ENCODE measurements at places on chromosomes 7 and 10.

GRCh38 chr7:86706406-86706805, 62.7 kb downstream of the GRM3 start:
- no peak for DNase-seq

- no peak for DNase-seq
Measured at GRCh38 chr10:5618042-5618441, 48.4 kb downstream of the ASB13 start.

- no peak for DNase-seq
Measured at GRCh38 chr10:96721207-96721572, 876 bp upstream of the PIK3AP1 start.

DNA sequence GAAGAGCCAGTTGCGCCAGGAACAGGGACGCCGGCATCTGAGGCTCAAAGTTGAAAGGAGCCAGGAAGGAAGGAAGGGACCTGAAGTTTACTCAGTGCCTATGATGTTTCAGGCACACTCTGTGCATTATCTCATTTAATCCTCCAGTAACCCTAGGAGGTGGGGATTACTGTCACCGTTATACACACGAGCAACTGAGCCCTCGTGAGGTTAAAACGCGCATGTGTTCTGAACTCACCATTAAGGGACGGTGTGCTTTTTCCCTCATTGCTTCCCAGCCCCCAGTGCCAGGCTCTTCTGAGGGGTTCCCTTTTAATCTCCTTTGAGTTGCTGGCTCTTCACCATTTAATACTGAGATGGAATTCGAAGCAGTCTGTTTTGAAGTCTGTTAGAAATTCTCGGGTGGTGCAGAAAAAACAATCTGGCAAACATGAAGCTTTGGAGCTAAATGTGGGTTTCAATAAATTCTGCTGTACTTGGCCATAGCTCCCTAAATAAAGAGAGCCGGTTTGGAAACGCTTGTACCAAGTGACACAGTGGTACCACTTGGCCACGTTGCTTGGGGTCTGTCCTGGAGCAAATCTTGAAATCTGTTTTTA, 102.2 kb downstream of the TAX1BP1 start:
- peak; percentile 33 for DNase-seq

- no peak for DNase-seq
Measured at GRCh38 chr10:17122052-17122451, 7.6 kb downstream of the CUBN start.

DNA sequence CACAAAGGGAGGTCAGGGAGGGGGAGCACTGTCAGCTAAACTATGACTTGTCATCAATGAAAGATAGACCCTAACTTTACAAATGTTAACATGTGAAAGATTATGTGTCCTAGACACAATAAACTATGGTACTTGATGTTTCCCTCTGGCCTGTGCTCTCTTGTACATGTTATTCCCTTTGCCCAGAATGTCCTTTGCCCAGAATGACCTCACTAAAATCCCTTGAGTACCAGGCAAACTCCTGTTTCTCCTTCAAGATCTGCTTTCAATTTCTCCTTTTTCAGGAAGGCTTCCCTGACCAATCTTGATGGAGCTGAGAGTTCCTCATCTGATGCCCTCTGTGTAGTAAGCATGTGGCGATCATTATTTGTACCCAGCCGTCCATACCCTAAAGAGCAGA, 143.1 kb downstream of the ZNF365 start:
- DNase-seq: no peak

DNA sequence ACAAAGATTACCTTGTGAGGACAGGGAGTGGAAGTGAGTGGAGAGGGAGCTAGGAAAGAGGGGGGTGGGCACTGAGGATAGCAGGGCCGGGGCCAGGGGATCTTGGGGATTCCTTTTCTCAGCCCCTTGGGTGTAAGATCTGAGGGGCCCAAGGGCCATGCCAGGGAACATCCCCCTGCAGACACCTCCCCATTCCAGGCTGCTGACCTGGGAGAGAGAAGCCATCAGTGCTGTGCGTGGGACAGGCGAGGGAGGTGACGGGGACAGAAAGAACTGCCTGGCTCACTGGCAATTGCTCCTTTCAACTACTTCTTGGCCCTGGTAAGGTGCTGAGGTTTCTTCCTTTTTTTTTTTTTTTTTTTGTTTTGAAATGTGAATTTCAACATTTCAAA, 12.0 kb upstream of the BTBD16 start:
- no peak for DNase-seq

DNA sequence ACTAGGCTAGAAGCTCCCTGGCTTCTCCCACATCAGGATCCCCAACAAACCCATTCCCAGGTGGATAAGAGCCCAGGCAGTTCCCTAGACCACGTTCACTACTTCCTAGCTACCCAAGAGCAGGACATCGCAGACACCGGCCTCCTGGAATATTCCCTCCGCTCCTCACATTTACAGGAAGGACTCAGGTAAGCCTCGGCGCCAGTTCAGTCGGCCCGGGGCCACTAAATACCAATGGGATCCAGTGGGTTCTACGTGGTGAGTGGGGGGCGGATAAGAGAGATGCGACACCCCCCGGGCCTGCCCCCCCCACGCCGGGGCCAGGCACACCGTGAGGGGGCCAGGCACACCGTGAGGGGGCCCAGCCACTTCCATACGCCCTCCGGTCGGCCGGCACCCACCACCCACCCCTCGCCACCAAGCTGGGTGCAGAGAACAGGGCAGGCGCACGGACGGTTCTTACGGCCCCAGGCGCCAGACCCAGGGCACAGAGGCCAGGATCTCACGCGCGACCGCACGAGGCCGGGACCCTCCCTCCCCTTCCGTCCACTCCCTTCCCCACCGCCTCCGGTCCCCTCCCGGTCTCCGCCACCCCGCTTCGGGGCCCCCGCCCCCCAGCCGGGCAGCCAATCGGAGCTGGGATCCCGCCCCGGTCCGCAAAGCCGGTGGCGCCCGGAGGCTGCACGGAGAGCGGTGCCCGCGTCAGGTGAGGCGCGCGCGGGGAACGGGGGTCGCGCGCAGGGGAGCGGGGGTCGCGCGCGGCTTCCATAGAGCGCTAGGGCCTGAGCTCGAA, at the start of gene BLVRA:
Gene BLVRA, plus strand, starts transcription at position 652 of the 793 bp plus-strand sequence. CDS start 12,479 bp downstream, outside the sequence.
- DNase-seq: peak; percentile 91

DNA sequence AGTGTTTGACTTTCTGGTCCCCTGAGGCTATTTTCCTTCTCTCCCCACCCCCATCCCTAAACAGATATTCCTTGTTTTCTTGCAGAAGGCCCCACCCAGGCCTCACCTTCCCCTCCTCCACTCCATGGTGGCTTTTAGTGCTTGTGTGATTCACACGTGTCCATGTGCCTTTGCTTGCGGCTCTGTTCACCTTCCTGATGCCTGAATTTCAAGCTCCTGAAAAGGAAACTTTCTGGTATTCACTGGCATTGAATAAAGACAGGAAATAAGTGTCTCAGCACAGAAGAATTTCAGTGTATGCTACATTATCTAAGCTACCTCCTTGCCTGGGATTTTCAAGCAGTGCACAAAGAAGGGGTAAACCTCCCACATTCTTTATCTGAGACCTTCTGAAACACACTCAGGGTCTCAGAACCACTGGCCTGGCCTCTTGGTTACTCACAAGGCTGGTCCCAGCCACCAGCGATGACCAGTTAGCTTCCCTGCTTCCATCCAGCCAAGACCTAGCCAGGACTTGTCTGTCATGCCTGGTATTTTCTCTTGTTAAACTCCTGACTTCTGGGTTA, 17.2 kb upstream of the UBE2H start:
- peak; percentile 59 for DNase-seq

GRCh38 chr7:38311329-38311937, 38.0 kb upstream of the TARP start:
- DNase-seq: peak; percentile 55

GRCh38 chr10:72012796-72013195, 48.6 kb downstream of the CHST3 start:
- DNase-seq: no peak

DNA sequence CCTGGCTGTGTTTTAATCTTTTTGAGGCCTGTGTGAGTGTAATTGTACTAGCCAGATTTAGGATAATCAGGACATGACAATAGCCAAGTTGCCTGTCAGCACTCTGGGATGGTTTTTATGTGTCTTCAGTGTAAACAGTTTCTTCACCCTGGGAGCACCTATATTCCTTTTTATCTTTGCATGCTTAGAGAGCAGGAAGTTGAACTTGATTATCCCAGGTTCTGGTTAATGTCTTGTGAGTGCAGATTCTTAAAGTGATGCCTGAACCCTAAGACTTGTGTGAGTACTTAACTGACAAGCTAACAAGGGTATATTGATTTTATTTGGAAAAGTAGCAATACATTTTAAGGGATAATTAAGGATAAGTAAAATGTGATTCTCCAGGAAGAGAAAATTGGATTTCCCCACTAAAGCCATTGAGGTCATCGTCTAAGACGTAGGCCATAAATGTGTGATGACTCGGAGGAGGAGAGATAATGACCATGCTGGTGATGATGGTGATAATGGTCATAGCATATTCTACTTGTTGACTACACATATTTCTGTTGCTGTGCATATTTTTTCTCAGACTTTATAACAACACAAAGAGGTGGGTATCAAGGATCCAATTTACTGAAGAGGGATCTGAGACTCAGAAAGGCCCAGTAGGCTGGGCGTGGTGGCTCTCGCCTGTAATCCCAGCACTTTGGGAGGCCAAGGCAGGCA, 234.7 kb downstream of the CAMK1D start:
- no peak for DNase-seq

DNA sequence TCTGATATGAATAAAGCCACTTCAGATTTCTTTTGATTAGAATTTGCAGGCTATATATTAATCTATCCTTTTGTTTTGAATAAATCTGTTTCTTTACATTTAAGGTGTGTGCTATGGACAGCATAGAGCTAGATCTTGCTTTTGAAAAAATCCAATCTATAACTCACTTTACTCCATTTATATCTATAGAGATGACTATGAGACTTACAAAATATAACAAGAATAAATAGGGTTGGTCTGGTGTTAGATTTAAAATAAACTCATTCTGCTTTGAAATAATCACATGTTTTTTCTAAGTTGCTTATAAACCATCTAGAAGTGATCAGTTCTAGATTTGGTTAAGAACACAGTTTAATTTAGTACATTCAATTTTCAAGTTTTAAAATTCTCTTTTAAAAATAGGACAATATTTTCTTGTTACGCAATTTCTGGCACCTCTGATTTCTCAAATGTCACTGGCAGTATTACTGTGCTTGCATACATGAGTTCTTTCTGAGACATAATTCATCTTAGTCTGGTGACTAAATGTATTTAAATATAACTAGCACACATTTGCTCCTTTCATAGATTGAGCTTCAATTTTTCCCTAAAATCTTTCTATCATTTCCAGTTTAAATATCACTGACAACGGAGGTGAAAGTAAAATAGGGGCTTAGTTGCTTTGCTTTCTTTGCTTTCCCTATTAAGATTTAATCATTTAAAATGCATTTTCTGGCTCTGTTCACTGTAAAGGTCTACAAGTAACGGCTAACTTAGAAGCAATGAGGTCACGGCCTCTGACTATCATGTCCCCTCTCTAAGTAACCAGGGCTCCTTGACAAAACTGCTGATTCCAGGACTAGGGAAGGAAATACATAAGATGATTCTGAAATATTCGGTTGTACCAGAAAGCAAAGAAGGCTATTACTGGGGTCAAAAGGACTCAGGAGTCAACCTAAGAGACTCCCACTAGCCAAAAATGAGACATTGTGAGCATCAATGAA, 89.3 kb downstream of the ICA1 start:
- DNase-seq: no peak

DNA sequence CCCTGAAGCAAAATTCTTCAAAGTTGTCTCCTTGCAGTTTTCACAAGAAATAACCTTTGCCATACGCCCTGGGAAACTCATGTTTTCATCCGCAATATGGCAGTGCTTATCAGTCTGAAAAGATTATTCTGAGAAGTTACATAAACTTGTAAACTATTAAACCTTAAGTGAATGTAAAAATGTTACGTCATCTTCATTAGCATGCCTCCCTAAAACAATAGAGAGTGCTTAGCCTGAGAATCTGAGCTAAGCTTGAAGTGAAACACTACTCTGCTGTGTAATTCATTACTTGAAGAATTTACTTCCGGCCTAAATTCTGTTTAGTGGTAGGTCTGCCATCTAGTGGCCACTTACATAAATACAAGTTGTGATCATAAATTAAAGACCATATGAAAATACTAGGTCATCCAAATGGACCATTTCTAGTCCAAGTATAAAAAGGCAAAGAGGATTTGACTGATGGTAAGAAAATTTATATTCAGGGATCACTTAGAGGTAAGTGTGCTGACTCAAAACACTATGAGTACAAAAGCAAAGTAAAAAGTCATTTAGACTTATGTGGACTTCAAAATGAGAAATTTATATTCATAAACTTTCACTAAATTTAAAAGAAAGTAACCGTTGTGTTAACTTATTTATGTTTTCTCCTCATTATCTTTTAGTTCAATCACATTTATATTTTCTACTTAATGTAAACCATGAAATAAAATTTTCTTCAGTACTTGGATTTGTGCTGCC, 745.1 kb upstream of the LRRTM3 start:
- DNase-seq: peak; percentile 55

- DNase-seq: no peak
Measured at GRCh38 chr10:48302515-48303476, 3.7 kb upstream of the MAPK8 start.

DNA sequence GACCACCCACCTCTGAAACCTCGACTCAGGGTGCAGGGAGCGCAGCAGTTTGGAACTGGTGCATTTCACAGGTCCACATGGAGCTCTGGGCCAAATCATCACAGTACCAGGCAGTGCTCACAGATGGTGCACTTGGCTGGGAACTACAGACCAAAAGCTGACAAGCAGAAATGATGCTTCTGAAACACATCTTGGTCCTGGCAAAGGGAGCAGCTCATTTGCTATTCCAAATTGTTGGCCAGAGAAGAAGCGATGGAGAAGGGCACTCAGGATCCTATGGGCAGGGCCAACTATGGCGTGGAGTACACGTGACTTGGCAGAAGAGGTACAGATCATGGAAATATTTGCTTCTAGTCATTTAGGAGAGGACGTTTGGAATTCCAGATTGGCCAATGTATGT, 383.9 kb downstream of the CALN1 start:
- no peak for DNase-seq

GRCh38 chr7:72053292-72053691, 358.8 kb downstream of the CALN1 start:
- DNase-seq: no peak

GRCh38 chr10:86523348-86523747, 1.8 kb upstream of the WAPL start:
- DNase-seq: peak; percentile 56

DNA sequence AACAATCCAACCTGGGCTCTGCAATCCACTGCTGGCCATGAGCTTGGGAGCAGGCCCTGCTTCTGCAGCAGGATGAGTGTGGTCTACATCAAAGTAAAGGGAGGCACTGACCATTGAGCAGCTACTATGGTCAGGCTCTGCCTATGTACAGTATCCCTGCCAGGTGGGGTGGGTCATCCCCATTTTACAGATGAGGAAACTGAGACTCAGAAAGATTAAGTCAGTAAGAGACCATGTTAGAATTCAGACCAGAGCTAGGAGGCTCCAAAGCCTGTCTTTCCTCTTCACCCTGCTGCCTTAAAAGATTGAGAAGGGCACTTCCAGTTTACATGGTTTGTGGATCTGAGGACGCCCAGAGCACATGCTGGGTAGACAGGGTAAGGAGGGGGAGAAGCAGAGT, 27.1 kb upstream of the CDH23 start:
- DNase-seq: no peak

- DNase-seq: peak; percentile 86
Measured at GRCh38 chr7:137820677-137821420, 25.9 kb downstream of the DGKI start.

- no peak for DNase-seq
Measured at GRCh38 chr10:68959695-68960527, 3.9 kb downstream of the DDX21 start.

- DNase-seq: peak; percentile 37
Measured at GRCh38 chr10:17984056-17984455, 32.3 kb downstream of the SLC39A12 start.

- no peak for DNase-seq
Measured at GRCh38 chr10:16439295-16439694, 2.5 kb downstream of the PTER start.

Measured in AG20443 (cell line).